ENCODE measurements at places on chromosomes 12 and 14.
A peak's percentile ranks its signal among the peaks of the same experiment; 100 is the strongest.

DNA sequence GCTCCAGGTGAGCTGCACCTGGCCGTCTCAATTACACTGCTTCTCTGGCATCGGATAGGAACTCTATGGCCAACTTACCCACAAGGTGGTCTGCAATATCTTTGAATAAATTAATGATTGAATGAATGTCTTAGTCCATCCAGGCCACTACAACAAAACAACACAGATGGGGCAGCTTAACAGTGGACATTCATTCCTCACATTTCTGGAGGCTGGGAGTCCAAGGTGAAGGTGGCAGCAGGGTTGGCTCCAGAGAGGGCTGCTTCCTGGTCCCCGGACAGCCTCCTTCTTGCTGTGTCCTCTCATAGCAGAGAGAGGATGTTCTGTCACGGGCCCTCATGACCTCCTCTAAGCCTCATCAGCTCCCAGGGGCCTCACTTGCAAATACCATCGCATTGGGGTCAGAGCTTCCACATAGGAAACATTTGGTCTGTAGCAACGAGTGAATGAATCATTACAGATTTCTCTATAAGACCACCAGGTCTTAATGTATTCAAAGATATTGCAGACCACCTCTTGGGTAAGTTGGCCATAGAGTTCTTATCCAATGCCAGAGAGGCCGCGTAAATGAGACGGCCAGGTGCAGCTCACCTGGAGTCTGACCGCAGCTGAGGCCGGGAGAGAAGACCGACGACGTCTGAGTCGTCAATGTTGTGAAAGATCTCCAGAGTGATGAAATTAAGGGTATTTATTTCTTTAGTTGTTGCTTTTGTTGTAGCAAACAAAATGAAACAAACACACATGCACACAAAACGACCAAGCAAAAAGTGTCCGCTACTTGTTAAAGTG, 182.7 kb upstream of the C14orf180 start:
- DNase-seq, result no peak

DNA sequence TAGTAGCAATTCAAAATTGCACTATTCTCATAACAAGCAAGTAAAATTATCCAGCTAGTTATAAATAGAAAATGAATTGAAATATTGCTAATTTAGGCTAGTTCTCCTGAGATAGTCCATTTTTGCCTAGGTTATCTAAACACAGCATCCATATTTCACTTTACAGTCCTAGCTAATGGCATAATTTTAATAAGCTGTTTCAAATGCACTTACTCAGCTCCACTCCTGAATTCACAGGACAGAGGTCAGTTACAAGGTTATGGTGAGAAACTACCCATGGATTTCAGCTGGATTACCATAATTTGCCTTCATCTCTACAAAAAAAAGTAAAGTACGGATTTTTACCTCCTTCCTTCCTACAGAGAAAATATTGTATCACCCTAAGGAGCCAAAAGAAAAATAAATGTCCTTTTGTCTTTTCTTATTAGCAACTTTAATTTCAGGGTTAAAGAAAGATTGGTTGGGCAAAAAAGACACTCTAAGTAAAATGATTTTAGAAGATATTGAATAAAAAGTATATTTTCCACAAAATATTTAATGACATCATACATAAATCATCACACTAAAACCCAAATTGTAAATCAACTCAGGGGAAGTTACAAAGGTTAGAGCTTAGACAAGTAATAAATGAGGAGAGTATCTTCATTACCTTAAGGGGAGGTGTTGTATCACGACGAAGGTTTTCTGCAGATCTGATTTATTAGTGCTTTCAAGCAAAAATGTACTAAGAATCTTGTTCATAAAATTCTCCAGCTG, 377.4 kb downstream of the C12orf50 start:
- no peak for DNase-seq

DNA sequence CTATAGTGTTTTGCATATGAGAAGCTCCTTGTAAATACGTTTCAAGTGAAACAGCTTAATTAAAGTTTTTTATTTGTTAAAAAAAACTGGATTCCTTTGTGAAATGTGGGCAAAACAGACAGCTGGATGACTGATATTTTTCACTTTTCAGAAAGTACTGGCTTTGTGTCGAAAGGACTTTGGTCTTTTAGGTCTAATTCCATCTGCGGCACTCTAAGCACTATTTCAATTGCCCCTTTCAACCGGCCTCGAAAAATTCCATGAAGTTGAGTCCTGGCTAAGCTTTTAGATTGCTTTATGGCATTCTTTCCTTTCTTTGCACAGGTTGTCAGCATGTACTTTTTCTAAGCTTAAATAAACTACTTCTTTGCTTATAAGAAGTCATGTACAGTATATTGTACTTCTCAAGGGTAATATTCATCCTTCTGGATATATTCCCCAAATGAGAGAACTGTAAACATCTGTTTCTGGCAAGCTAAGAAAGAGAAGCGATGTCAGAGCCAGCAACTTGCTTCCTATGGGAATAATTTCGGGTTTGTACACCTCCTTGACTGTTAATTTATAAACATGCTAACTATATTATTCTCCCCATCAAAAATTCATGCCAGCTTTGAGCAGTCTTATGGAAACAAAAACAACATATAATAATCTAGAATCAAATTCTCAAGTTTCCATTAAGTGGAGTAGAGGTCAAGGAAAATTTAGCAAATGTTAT, 611.3 kb downstream of the ETNK1 start:
- DNase-seq, result no peak

DNA sequence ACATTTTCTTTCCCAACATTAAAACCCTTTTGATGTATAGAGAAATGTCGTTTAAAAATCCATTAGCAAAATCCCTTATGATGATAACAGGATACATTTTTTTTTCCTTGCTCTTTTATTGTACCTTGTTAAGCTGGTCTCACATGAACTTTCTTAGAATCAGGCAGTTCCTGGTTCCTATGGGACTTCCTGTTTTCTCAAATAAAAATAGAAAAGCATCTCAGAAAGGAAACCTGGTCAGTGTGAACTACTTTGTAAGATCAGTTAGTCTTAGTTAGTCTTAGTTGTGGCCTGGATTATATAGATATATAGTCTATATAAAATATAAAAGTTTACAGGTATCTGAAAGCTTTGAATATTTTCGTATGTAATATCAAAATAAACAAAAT, 40.3 kb downstream of the LEMD3 start:
- no peak for DNase-seq

- DNase-seq, result no peak
These were observed 842 bp upstream of the CISTR start for GRCh38 chr12:53752621-53753020.

GRCh38 chr12:117857632-117858612, 110.9 kb downstream of the KSR2 start:
- DNase-seq, result no peak

DNA sequence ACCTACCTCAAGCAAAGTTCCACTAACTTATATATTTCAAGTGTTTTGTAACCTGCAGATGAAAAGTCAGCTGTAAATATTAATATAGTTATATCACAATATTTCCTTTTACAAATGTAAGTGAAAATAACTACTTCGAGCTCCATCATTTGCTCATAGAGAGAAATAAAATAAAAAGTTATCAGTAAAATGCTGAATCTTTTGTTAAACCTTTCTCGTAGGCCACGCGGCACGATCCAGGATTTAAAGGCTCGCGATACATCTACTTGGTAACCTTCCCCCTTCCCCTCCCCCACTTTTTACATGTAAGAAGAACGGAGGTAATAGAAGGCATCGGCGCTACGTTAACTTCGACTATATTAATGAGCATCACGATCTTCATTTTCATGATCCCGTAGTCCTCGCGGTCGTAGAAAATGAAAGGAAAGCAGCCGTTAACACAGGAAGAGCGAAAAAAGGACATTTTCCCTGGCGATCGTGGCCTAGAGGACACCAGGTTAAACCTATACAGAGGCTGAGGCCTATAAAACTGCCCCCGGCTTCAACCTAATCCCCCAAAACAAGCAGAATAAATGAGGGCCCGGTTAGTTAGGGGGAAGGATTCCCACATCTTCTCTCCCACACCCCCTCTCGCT, 508 bp downstream of the HNRNPC start:
- DNase-seq, result peak; percentile 40

- DNase-seq, result no peak
These were observed 336.1 kb downstream of the SNAPC1 start for GRCh38 chr14:62098357-62098756.

Data from urinary bladder (tissue), 4 donors.